ENCODE measurements at places on chromosomes 11 and 22.
A peak's percentile ranks its signal among the peaks of the same experiment; 100 is the strongest.

GRCh38 chr22:49613511-49614270 lies 214.0 kb downstream of the BRD1 start:
- DNase-seq = no peak

- no peak for DNase-seq
These were observed 36.3 kb upstream of the SHISAL1 start for GRCh38 chr22:44348971-44349560.

DNA sequence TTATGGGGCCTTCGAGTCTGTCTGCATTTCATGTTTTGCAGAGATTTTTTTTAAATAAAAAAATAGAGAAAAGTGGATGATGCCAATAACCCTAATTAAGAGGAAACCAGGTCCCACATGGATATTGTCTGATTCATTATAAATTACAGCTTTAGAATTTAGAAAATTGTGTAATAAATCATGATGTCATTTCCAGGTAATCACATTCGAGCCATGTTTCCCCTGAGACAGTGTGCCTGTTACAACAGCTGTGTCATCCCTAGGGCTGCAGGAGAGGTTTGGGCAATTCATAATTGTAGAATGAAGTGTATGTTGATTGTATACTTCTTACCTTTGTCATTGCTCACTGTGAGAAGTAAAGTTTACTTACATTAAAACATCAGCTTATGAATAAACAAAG lies 38.3 kb downstream of the NCAM1 start:
- DNase-seq = no peak

- DNase-seq = no peak
These were observed 41.1 kb upstream of the ADA2 start for GRCh38 chr22:17260298-17260697.

GRCh38 chr22:26404851-26405421 lies 24.1 kb upstream of the ASPHD2 start:
- no peak for DNase-seq

GRCh38 chr11:100930185-100930778 lies 199.3 kb downstream of the PGR start:
- peak; percentile 56 for DNase-seq

- no peak for DNase-seq
These were observed 58.0 kb upstream of the FADD start for GRCh38 chr11:70145071-70145470.

- no peak for DNase-seq
These were observed at the start of gene CERK for GRCh38 chr22:46737976-46738646. Gene CERK (minus strand): TSS chr22:46738252. CDS start chr22:46738148, 104 bp downstream.

GRCh38 chr11:95715777-95716241 lies 73.8 kb downstream of the FAM76B start:
- no peak for DNase-seq

- no peak for DNase-seq
These were observed 39.0 kb upstream of the ADA2 start for GRCh38 chr22:17258015-17258787.

- DNase-seq = no peak
These were observed 54.9 kb upstream of the LRRC55 start for GRCh38 chr11:57126766-57127400.

DNA sequence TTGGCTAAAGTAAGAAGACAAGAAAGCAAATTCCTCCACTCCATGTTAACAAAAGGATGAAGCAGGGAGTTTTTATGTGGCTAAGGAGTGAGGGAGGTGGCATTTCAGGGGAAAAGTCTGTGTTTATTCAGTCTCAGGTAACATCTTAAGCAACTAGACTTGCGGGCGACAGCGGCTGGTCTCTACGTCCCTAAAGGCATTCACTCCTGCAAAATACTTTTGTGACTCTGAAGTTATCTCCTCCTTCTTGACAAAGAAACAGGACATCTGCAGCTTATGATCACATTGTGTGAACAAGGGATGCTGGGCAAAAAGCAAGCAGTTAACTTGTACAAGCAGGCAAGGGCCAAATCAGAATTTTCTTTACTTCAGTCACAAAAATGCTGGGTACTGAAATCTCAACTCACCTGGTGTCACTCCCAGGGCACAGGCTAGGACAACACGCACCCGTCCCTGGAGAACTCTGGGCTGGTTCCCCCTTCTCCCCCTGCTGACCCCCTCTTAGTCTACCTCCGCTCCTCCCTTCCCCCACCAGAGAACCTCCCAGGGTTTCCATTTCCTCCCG lies 38.3 kb downstream of the IGLL5 start:
- DNase-seq = no peak
